ENCODE measurements at places on chromosomes 1 and 21.

DNA sequence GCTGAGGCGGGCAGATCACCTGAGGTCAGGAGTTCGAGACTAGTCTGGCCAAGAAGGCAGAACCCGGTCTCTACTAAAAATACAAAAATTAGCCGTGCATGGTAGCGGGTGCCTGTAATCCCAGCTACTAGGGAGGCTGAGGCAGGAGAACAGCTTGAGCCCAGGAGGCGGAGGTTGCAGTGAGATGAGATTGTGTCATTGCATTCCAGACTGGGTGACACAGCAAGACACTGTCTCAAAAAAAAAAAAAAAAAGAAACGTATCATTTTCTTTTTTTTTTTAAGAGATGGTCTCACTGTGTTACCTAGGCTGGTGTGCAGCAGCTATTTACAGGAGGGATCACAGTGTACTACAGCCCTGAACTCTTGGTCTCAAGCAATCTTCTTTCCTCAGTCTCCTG, 47.3 kb downstream of the ITGB3BP start:
- DNase-seq: no peak

DNA sequence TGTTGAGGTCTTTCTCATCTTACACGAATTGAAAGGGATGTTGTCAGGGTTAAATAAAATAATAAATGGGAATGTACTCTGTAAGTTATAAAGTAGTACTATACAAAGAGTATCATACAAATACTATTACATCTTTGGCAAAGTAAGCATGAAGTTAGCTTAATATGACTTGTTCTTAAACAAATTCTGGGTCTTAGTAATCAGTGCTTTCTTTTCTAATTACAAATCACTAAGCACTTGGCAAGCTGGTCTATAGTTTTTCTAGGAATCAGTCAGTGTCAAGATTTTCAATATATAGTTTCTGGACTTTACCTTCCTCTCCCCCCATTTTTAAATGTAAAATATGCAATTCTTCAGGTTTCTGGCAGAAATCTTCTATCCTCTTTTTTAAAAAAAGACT, 6.9 kb downstream of the LYST start:
- DNase-seq: no peak

- no peak for DNase-seq
Observed at GRCh38 chr1:88980870-88981269, 11.6 kb downstream of the KYAT3 start.

GRCh38 chr1:235047331-235047871, 81.2 kb downstream of the TOMM20 start:
- no peak for DNase-seq

DNA sequence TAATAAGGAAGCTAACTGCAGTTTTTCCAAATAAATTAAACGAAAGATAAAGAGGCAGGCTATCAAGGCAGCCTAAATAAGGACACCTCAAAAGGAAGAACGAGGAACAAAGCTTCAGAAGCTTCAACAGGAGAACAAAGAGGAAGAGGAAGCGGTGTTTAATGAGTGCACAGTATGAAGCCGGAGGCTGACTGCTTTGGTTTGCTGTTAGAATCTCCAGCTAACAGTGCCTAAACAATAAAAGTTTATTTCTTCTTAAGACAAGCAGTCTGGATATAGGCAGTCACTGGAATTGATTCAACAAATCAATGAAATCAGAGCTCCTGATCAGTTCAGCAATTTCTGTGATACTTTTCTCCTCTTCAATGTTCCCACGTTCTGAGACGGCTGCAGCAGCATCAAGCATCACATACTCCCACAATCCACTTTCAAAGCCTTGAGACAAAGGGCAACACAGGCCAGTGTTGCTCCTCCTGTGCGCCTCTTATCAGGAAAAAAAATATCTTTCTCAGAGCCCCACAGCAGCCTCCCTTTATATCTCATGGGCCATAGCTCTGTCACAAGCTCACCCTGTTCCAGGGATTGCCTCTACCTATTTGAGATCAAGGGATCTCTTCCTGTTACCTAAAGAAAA, 365.6 kb upstream of the ST6GALNAC5 start:
- DNase-seq: no peak

DNA sequence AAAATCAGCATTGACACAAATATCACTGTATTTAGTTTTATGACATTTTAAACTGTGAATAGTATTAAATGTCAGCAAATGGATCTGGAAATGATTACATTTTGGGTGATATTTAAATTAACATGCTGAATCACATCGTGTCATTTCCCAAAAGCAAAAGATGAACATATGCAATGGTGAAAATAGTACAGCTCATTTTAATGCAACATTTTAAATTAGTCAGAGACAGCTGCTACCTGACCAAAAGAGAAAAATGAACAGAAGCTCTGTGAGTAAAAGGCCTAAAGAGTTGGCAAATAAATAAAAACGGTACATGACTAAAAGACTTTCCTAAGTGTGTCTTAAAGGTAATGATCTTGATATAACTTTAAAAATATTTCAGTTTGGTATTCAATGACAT, 86.0 kb upstream of the GNG4 start:
- DNase-seq: no peak

- no peak for DNase-seq
Observed at GRCh38 chr21:42809577-42810475, 69.5 kb downstream of the WDR4 start.

GRCh38 chr1:145891587-145892485, 6.2 kb upstream of the ANKRD35 start:
- DNase-seq: peak; percentile 97

DNA sequence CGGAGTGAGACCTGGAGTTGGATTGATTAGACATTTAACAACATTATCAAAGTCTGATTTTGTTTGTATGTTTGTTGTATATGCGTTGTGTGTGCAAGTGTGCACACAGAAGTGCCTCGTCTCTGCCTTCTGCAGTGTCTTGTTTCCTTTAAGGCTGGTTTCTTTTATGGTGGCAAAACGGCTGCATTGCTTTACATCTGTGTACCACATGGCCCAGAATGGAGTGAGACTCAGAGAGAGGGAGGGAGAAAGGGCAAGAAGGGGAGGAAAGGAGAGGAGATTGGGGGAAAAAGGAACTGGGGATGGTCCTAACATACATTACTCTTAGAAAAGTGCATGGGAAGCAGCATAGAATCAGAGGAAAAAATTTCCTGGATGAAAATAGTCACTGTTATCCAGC, 99.7 kb upstream of the WLS start:
- no peak for DNase-seq

DNA sequence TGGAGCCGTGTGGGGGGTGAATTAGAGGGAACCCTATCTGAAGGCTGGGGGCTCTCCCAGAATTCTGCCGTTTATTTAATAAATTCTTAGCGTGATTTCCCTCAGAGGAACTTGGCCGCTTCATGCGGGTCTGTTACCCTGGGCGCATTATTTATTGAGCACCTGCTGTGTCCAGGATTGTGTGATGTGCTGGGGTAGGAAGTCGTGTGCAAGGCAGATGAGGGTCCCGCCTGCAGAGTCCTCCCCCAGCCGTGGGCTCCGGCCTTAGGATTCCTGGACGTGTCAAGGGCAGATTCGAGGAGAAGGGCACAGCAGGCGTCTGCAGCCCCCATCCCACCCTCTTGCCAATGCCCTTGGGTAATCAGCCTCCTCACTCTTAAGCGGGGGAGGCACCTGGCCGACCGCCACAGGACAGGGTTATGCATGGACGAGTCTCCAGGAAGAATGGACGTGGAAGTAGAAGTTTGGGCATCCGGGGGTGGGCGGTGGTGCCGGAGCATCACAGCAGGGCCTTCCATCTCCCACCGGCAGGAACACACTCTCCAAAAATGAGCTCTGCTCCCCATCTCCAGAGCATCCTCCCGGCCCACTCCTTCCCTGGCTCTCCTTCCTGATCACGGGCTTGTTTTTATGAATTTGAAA, 233.3 kb upstream of the C1orf174 start:
- DNase-seq: no peak

DNA sequence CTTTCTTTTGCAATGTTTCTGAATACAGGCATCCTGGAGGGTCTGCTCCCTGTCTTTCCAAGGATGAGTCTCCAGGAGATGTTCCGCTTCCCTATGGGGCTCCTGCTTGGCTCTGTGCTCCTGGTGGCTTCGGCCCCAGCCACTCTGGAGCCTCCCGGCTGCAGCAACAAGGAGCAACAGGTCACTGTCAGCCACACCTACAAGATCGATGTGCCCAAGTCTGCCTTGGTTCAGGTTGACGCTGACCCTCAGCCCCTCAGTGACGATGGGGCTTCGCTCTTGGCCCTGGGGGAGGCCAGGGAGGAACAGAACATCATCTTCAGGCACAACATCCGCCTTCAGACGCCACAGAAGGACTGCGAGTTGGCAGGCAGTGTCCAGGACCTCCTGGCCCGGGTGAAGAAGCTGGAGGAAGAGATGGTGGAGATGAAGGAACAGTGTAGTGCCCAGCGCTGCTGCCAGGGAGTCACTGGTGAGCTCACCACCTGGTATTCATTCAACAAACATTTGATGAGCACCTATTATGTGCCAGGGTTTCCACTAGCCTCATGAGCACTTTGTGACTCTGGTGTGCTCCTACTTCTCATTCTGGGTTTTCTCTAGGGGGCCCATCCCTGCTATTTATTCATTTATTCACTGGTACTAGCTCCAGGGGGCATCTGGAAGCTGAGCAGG, 9.9 kb downstream of the TNN start:
- no peak for DNase-seq

GRCh38 chr1:214707306-214708087, 104.5 kb downstream of the CENPF start:
- DNase-seq: no peak

DNA sequence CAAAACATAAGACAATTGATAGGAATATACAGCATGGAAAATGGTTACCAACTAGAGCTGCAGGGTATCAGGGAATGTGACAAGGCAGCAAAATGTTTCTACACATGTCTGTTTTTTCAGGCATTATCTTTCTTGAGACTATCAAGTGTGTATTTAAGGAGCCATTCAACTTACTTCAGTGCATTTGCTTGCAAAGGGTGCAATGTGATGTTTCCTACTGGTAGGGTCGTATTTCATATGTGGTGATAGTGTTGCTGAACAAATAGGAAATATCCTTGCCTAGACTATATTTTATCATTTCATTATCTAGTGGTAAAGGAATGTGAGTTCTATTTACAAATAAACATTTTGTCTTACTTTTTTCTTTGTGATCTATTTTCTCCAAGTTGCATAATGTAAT, 42.4 kb downstream of the PTPRC start:
- DNase-seq: no peak

GRCh38 chr1:29532285-29532684, 296.0 kb downstream of the PTPRU start:
- no peak for DNase-seq

- DNase-seq: peak; percentile 86
Observed at GRCh38 chr1:206634365-206635079, 814 bp upstream of the DYRK3 start.

GRCh38 chr1:67590329-67590728, 94.7 kb upstream of the GADD45A start:
- no peak for DNase-seq

DNA sequence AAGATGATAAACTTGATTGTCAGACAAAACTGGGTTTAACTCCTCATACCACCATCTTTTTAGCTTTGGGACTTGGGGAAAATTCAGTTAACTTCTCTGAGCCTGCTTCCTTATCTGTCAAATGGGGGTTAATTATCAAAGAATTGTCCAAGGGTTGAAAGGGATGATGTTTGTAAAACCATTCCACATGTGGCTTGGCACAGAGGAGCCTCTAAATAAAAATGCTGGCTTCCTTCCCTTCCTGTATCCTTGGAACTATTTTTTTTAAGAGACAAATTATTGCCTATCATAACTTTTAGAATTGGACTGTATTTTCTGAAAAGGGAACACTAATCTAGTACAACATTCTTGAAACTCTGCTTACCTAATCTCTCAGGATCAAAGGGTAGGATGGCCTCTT, 143.4 kb upstream of the USP24 start:
- DNase-seq: no peak

GRCh38 chr1:235127203-235127602, 1.4 kb downstream of the TOMM20 start:
- DNase-seq: no peak

DNA sequence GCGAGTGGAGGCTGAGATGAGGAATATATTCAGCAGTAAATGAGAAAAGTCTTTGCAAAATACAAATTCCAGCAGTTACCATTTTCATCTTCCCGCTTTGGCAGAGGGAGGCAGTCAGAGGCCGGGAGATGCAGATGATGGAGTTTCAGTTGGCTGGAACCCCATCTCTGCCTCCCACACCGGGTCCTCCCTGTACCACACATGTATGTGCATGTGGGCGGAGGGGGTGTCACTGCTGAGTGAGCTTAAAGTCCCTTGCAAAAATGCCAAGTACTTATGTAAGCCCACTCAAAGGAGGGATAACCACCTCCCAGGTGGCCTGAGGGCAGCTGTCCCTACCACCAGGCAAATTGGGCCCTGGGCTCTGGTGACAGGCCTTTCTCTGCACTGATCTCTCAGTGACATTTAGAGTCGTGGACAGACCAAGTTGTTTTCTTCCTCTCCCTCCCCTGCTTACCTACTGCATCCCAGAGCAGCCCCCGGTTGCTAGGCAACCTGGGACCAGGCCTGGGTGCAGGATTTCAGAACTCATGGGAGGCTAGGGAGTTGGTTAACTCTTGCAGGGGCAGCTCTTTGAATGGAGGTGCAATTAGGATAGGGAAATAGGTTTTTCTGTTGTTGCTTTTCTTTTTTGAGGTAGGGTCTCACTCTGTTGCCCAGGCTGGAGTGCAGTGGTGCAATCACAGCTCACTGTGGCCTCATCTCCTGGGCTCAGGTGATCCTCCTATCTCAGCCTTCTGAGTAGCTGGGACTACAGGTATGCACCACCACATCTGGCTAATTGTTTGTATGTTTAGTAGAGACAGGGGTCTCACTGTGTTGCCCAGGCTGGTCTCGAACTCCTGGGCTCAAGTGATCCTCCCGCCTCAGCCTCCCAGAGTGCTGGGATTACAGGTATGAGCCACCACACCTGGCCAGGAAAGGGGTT, 17.1 kb upstream of the UBXN10 start:
- no peak for DNase-seq

DNA sequence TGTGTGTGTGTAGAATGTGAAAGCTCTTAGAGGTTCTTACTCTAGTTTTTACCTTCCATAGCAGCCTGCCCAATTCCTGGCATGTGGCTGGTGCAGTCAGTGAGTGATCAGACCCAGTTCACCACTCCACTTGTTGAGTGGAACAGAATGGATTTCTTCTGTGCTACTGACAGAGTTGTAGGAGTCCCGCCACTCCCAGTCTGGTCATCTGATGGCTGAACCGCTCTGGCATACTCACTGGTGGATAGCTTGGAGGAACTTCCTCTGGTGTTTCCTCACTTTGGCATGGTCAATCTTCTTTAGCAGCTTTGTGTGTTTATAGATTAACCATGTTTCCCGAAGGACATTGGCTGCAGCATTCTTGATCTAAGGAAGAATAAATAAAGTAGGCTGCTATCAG, 106.7 kb upstream of the ADAR start:
- DNase-seq: no peak
